NK-92 treated with Interleukin-12 subunit alpha and Interleukin-12 subunit beta, amount 100 ng/mL, for 24 hours (cell line): ENCODE measurements at places on chromosomes 12 and 14.

GRCh38 chr14:61489932-61490331 is 168.6 kb downstream of the PRKCH start:
- DNase-seq = no peak

GRCh38 chr14:101228949-101229541 is 325.5 kb upstream of the RTL1 start:
- DNase-seq = no peak

DNA sequence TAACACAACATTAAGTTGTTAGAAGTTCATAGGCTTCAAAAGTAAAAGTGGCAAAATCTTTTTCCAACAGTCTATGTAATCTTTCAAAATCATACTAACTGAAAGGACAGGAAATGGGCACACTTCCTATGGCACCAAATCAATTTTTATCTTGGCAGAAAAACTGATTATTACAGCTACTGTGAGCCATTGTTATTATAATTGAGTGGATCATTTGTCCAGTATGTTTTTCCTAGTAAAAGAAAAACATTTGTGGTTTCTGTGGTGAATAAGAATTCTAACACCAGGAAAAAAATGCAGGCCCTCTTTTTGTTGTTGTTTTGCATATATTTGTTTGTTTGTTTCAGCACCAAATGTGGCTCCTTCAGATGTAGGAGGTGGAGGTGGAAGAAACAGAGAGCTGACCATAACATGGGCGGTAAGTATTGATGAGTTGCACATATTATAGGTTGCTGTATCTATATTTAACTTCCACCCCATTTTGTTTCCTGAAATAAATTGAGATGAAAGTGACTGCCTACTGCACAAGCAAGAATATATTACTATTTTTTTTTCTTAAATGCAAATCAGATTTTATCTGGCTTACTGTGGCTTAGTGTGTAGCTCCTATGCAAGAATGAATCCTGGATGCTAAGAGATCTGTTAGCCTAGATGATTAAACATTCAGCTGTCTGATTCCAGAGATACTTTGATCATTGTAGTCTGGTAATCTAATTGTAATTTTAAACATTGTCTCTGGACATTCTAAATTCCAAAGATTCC is 174.1 kb upstream of the PDZRN4 start:
- no peak for DNase-seq

GRCh38 chr12:3202734-3203446 is 125.7 kb downstream of the TSPAN9 start:
- no peak for DNase-seq

GRCh38 chr12:121628037-121628436 is 1.7 kb downstream of the ORAI1 start:
- DNase-seq = no peak

GRCh38 chr12:117140397-117141096 is 41.3 kb upstream of the TESC start:
- DNase-seq = no peak

GRCh38 chr12:119180380-119181040 is 1.8 kb downstream of the HSPB8 start:
- DNase-seq = no peak

- DNase-seq = no peak
These were observed 21.9 kb downstream of the CCDC91 start for GRCh38 chr12:28212182-28212581.

GRCh38 chr12:131076296-131076695 is 122.6 kb downstream of the ADGRD1 start:
- no peak for DNase-seq

- DNase-seq = no peak
These were observed 138.4 kb upstream of the CDKN3 start for GRCh38 chr14:54258382-54258781.

- DNase-seq = no peak
These were observed 23.7 kb downstream of the SFSWAP start for GRCh38 chr12:131734336-131735152.

GRCh38 chr14:22995889-22996625 is 13.7 kb upstream of the AJUBA start:
- DNase-seq = no peak

DNA sequence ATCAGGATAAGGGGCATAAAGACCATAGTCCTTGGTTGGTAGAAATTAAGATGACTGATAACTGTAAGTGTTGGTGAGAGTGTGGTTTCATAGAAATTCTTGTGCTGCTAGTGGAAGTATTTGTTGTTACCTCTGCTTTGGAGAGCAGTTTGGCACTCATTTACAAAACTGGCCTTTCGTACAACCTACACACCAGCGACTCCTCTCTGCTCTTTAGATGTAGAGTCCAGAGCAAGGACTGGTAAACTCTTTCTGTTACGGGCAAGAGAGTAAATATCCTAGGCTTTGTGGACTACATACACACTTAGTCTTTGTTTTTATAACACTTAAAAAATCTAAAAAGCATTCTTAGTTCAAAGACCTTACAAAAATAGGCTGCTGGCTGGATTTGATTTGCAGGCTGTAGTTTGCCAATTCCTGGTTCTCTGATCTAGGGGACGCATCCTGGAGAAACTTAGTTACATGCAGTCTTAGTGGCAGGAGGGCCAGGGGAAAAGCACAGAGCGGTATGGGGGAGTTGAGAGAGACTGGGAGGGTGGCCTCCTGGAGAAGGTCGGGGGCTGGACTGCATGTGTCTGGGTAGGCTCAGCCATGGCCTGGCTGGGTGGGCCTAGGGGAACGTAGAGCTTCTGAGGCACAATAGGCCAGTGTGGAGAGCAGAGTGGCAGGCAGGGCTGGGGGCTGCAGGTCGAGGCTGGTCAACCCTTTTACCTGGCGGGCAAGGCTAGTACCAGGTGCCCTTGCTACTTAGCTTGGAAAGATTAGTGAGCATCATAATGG is 55.3 kb upstream of the AMN start:
- DNase-seq = no peak

DNA sequence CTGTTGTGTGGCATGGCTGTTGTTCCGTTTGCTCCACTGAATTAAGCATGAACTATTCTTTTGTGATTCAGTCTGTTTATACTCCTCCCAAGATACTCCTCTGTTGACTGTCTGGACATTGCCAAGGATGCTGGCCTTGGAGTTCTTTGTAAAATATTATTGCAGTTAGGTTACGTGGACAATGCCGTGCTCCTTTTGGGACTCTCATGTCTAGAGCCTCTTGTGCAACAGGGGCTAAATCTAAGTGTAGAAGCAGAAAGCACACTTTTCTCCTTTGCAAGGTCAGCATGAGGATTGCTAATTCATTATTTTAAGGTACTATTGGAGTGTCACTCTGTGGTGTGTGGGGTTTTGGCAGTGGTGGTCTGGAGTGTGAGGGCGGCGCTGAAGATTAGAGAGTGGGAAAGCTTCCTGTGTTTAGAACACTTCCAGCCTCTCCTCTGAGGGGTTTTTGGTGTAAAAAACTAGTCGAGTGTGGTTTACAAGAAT is 125.4 kb downstream of the SAMD4A start:
- DNase-seq = no peak

DNA sequence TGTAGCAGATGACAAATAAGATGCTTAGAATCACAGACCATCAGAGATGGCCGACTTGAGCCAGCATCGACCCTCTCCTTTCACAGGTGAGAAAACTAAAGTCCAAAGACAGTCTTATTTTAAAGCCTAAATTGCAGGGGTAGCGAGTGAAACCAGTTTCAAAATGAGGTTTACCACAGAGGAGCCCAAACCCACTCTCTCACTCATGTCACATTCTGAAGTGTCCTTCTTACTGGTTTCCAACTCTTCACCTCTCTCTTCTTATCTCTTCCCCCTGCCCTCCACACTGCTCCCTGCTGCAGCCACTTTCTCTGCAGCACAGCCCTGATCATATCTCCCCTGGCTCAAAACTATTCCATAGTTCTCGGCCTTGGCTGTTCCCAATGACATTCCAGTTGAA is 57.0 kb upstream of the NID2 start:
- no peak for DNase-seq

GRCh38 chr12:44015333-44015941 is 179.6 kb downstream of the TMEM117 start:
- DNase-seq = no peak

DNA sequence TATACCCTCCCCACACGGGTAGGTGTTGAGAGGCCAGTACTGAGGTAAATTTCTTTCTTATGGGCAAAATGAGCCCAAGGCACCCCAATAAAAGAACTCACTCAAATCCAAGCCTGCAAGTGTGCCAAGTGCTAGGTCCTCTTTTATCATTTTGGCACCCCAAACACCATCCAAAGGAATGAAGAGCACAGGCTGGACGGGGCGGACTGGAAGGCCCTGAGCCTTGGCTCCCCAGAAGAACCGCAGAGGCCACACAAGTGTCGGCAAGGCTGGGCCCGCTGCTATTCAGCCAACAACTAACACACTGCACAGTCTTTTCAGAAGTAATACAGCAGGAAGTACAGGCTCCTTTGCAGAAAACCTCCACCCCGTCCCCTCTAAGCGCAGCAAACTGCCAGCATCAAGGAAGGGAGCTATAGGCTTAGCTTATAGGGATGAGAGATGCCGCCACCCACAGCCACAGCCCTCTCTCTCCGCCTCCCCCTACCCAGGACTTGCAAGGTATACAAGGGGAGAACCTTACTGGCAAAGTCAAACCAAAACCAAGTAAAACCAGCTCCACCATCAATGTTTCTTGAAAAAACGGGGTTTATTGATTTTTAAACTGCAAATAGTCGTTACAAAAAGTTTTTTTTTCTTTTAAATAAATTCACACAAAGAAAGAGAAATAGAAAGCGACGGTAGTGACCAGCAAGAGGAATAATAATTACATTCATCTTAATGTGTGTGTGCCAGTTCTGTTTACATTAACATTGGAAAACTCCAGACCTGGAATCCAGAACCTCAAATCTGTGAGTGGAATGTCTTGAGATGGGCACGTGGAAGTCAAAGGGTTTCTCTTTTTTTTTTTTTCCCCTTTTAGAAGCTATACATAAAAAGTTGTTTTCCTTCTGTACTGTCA is 5.5 kb downstream of the ZFP36L1 start:
- no peak for DNase-seq

DNA sequence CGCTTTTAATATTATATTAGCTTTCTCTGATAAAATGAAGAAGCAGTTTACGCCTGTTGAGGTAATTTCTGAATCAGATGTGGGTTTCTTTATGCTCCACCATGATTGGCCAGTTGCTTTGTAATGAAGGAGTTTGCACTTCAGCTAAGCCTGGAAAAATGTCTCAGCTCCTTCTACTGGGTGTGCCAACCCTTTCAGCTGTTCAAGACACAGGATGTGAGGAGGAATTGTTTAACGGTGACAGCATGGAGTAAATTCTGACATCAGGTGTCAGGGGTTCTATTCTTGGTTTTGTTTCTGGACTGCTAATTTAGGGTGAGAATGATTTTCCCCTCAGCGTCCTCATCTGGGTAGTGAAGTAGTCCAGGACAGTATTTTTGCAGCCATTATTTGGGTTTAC is 43.5 kb downstream of the FLRT2 start:
- no peak for DNase-seq

GRCh38 chr12:75720812-75721641 is 209.6 kb upstream of the KRR1 start:
- DNase-seq = no peak

- DNase-seq = no peak
These were observed 18.1 kb upstream of the EIF5 start for GRCh38 chr14:103315941-103316340.

GRCh38 chr12:119384340-119384739 is 49.8 kb downstream of the CCDC60 start:
- DNase-seq = no peak

DNA sequence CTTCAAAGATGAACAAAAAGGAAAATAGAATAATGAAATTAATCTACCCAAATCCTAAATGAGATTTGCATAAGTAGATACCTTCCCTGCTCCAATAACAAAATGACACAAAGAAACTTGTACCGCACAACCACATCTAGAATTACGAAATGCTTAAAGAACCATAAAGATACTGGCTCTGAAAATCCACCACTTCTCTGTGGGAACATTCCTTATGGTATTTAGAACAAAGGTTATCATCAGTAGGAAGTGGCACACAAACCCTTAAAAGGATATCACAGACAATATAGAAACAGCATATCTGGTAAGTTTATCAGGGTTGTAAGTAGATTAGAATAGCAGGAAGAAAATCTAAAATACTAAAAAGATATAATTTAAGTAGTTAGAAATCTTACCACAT is 11.6 kb downstream of the IAPP start:
- no peak for DNase-seq

DNA sequence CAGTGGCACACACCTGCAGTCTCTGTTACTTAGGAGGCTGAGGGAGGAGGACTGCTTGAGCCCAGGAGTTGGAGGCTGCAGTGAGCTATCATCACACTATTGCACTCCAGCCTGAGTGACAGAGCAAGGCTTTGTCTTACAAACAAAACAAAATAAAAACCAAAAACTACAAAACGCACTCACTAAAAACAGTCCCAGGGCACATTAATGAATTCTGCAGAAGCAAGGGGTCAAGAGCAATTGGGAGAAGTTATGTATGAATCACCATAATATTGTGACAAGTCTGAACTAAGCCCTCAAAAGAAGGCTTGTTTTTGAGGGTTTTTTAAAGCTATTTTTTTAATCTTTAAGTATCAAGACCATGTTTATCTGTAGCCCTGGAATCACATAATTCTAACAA is 201.1 kb downstream of the MED13L start:
- no peak for DNase-seq

GRCh38 chr12:93526786-93527428 is 45.6 kb upstream of the SOCS2 start:
- no peak for DNase-seq

- DNase-seq = no peak
These were observed 273.1 kb downstream of the ZFP36L1 start for GRCh38 chr14:68519671-68520187.
